ENCODE measurements at places on chromosomes 16 and 17. TPM values are rescaled to one million over a fixed set of nuclear protein-coding genes. Genes with fewer than 3 reads are reported as not detected.
A peak's percentile ranks its signal among the peaks of the same experiment; 100 is the strongest.

SLC38A8 gene
- not detected for total RNA-seq

DNA sequence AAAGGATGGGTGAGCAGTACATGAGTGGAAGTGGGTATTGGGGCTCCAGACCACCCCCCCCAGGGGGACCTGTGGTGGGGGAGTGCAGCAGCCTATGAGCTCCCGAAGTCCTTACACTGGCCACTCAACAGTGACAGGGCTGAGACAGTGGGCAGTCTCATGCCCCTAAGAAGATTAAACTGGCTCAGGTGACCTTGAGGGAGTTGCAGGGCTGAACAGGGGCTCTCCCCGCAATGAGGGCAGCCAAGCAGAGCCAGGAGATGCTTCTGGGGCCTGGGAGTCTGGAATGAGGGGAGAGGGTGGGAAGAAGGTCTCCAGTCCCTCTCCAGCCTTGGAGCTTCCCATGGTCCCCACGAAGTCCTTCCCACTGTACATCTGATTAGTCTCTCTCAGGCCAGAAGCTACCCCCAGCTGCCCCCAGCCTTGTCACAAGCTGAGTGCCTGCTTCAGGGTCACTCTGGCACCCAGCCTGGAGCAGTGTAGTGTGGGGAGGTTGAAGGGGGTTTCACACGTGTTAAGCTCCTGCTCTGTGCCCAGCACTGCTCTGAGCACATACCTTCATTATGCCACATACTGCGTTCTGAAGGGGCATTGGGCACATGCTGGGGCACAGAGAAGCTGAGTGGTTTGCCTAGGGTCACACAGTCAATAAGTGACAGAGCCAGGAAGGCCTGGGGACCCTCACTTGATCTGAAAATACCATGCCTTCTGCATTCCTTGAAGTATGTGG is 1.0 kb upstream of the CDH16 start:
- H3K4me1 ChIP-seq = peaks cover 6% of the 10 kb centered on the region
- H3K4me3 ChIP-seq = no peak overlapping the region
- peaks cover 35% of the 10 kb centered on the region for H3K27me3 ChIP-seq
- no peak for DNase-seq

GRCh38 chr16:85584267-85584666 is 28.9 kb upstream of the GSE1 start:
- peaks cover 2% of the 10 kb centered on the region for H3K36me3 ChIP-seq
- peaks cover 9% of the 10 kb centered on the region for H3K4me1 ChIP-seq
- no peak for DNase-seq
- H3K27me3 ChIP-seq = no peaks in the 10 kb centered on the region
- no peak overlapping the region for H3K27ac ChIP-seq

DNA sequence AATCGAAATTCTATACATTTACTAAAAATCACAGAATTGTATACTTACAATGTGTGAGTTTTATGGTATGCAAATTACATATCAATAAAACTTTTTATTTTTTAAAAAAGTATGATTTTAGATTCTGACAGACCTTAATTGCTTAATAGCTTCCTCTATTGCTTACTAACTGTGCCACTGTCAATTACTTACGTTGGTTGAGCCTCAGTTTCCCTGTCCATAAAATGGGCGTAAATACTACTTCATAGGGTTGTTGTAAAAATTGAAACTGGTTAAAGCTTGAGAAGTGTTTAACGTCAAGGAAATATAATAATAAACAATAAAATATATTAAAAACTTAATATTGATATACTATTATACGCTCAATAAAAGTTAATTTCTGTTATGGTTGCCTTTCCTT is 203.4 kb downstream of the SHISA9 start:
- H3K27me3 ChIP-seq = no peaks in the 10 kb centered on the region
- no peaks in the 10 kb centered on the region for H3K4me1 ChIP-seq
- no peaks in the 10 kb centered on the region for H3K36me3 ChIP-seq
- peak overlapping the region; percentile 0 for H3K4me3 ChIP-seq
- DNase-seq = no peak
- no peak overlapping the region for H3K27ac ChIP-seq

DNA sequence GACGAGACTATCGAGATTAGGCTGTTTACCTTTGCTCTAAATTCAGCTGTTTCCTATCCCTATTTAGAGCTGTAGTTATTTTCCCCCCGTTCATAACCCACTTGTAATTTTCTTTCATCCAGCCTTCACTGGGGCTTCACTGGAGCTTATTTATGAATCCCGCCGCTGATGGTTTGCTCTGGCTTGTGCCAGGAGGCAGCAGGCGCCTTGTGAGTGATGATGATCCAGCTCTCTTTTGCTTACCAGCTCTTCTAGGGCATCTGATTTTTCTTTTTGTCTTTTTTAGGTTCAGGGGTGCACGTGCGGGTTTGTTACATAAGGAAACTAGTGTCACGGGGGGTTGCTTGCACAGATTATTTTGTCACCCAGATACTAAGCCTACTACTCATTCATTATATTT is 37.4 kb upstream of the CDH13 start:
- no peak for DNase-seq
- H3K36me3 ChIP-seq = no peaks in the 10 kb centered on the region
- H3K27ac ChIP-seq = no peak overlapping the region
- no peak overlapping the region for H3K4me3 ChIP-seq
- H3K27me3 ChIP-seq = peaks cover 33% of the 10 kb centered on the region
- H3K4me1 ChIP-seq = no peaks in the 10 kb centered on the region

DNA sequence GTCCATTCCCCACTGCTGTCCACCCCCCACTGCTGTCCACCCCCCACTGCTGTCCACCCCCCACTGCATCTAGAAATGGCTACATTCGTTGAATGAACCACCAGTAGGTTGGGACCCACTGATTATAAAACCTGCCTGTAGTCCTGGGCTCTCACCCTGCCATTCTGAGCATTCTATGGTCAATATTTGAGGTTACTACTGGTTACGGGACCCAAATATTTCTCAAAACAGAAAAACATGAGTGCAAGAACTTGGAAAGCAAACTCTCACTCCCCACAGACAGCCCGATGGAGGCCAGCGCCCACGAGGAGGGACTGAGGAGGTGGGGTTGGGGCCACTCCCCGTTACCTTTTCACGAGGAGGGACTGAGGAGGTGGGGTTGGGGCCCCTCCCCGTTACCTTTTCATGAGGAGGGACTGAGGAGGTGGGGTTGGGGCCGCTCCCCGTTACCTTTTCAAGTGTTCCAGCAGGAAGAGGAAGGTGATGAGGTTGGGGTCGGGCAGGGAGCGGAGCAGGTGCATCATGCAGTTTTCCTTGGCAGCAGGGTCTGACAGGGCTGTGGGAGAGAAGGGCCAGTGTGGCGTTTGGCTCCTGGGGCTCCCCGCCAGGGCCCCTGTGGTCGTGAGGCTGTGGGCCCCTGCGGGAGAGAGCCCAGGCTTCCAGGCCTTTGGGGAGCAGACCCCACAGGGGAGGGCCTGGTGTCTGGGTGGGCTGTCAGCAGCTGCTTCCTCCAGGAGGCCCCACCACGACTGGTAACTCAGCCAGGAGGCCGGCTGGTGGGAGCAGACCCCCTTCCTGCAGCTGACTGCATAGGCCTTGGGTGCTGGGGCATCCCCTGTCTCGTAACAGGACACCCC is 12.5 kb downstream of the TIMM22 start:
- peaks cover 6% of the 10 kb centered on the region for H3K4me1 ChIP-seq
- no peak overlapping the region for H3K27ac ChIP-seq
- H3K4me3 ChIP-seq = no peak overlapping the region

DNA sequence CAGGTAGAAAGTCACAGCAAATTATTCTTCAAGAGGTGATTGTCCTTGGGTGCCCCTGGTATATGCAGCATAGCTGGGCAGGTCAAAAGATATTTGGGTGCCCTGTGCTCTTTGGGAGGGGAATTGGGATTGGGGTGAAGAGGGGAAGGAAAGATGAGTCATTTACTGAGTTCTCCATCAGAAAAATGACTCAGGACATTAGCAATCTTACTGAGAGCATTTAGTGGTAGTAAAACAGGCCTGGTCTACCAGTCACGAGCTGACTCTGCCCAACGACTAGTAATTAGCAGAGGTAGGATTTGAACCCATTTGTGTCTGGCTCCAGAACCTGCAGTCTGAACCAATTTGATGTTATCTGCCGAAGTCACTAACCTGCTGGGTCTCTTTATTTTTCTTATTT is 6.0 kb upstream of the GRIN2A start:
- H3K27me3 ChIP-seq = peaks cover 43% of the 10 kb centered on the region
- no peak overlapping the region for H3K27ac ChIP-seq
- peaks cover 2% of the 10 kb centered on the region for H3K36me3 ChIP-seq
- no peak overlapping the region for H3K4me3 ChIP-seq
- H3K4me1 ChIP-seq = peaks cover 2% of the 10 kb centered on the region

Measured in T-helper 17 cell (primary cell).